ENCODE measurements at places on chromosomes 3 and 15.

- DNase-seq = no peak
These were observed 854 bp upstream of the NPTN start for GRCh38 chr15:73633991-73634495.

DNA sequence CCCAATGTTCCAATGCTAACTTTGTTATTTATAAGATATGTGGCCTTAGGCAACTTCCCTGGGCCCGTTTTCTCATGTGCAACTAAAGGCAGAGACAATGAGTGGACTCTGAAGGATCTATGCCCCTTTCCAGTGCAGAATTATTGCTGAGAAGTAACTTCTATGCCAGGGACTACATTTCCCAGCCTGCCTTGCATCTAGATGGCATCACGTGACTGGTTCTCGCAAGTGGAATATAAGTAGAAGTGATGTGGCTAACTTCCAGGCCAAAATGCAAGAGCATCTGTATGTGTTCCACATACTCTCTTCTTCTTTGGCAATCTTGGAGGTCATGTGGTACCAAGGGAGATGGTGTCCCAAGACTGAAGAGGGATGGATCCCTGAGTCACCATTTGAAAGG is 674.4 kb downstream of the NTRK3 start:
- peak; percentile 18 for DNase-seq

- no peak for DNase-seq
These were observed 934.9 kb upstream of the CADM2 start for GRCh38 chr3:84023842-84024241.

- DNase-seq = no peak
These were observed 976 bp upstream of the ABTB1 start for GRCh38 chr3:127671523-127672428.

GRCh38 chr3:143849854-143850549 is 1.7 kb upstream of the SLC9A9 start:
- DNase-seq = no peak

DNA sequence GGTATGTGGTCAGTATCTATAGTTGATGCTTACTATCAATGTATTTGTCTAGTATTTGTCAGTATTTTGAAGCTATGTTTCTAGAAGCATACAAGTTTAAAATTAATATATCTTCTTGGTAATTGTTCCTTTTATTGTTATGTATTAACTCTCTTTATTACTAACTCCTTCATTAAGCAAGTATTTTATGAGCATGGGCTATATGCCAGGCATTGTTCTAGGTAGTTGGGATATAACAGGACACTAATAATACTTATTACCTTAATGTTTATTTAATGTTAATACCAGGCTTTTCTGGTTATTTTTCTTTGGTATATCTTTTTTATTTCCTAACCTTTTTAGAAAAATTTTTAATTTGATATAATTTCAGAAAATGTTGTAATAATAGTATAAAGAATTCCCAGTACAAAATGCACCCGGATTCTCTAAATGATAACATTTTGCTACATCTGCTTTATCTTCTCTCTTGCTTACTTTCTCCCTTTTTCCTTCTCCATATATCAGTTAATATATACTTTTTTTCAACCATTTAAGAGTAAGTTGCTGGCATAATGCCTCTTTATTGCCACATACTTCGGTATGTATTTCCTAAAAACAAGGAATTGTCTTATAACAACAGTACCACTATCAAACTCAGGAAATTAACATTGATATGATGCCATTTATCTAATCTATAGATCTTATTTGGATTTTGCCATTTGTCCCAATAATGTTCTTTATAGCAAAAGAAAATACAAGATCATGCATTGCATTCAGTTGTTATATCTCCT is 30.9 kb downstream of the LRRC49 start:
- DNase-seq = no peak

DNA sequence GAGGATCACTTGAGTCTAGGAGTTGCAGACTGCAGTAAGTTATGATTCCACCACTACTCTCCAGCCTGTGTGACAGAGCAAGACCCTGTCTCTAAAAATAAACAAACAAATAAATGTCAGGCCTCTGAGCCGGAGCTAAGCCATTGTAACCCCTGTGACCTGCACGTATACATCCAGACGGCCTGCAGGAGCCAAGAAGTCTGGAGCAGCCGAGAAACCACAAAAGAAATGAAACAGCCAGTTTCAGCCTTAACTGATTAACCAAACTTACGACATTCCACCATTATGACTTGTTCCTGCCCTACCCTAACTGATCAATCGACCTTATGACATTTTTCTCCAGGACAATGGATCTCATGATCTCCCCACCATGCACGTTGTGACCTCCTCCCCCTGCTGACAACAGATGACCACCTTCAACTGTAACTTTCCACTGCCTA is 32.5 kb upstream of the ZKSCAN7 start:
- peak; percentile 18 for DNase-seq

DNA sequence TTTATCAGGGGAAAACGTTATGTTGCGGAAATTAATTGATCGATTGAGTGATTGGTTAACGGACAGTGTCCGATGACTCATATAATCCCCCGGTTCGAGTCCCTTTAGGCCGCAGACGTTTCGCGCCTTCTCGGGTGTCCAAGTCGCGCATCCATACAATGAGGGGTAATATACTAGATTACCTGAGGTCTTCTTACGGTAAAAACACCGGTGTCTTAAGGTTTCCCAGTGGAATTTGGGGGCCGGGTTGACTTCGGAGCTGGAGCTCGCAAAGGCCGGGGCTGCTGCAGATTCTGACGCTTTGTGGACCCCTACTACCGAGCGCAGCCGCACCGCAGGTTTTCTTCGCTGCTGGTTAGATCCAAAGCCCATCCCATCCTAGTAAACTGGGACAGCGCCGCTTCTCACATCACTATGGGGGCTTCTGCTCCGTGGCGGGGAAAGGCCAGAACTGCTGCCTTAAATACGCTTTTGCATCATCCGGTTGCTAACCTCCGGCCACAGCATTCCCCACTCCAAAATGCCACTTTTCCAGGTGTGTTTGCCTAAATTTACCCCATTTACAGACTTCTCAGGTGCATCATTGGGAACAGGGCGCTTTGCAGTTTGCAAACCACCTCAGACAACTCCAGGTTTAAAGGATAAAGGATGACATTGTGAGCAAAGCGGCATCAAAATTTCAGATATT is 858 bp upstream of the SACM1L start:
- DNase-seq = peak; percentile 67

- DNase-seq = no peak
These were observed 1.7 kb upstream of the DLL4 start for GRCh38 chr15:40927495-40927872.

All from cerebellar cortex (tissue), 1 donor.